CD4-positive, alpha-beta T cell (primary cell): ENCODE measurements at places on chromosomes 11 and 22. TPM values are rescaled to one million over a fixed set of nuclear protein-coding genes. Genes with fewer than 3 reads are reported as not detected.
A peak's percentile ranks its signal among the peaks of the same experiment; 100 is the strongest.

The SREBF2 gene
- 69.9 TPM for total RNA-seq

- no peak overlapping the region for H3K27ac ChIP-seq
- H3K4me3 ChIP-seq, result no peak overlapping the region
- no peaks in the 10 kb centered on the region for H3K27me3 ChIP-seq
- H3K36me3 ChIP-seq, result no peaks in the 10 kb centered on the region
Measured at GRCh38 chr11:17229481-17230152, 21.8 kb upstream of the PIK3C2A start.

GRCh38 chr11:117816151-117816741 lies 8.3 kb downstream of the FXYD2 start:
- DNase-seq, result no peak
- peaks cover 56% of the 10 kb centered on the region for H3K4me1 ChIP-seq
- no peaks in the 10 kb centered on the region for H3K27me3 ChIP-seq
- H3K27ac ChIP-seq, result peak overlapping the region; percentile 74
- no peak overlapping the region for H3K4me3 ChIP-seq

The MS4A15 gene
- total RNA-seq, result not detected

DNA sequence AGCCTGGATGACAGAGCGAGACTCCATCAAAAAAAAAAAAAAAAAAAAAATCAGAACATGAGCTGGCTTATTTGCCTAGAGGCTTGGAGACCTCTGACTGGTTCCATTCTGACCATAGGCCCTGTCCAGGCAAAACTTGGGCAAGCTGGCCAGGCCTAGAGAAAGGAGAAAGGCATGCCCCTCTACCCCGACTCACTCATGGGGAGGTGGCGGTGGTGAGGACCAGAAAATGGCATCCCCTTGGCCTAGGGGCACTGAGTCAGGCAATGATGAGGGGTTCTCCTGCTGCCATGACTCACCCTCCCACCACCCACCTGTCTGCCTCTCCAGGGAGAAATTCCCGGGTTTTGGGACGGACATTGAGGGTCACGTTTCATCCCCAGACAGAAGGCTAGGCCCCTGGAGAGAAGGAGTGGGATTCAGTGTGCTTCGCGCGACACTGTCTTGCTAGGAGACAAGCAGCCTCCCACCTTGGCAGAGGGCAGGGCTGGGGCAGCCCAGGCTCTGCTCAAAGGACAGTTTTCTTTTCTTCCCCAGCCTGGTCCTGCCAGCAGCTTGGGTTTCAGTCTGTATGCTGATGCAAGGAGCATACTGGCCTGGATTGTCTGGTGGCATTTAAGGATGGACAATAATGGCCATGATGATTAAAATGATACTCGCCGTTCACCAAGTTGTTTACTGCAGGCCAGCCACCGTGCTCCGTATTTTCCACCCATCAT lies 17.2 kb downstream of the TOB2 start:
- no peak for DNase-seq
- peaks cover 39% of the 10 kb centered on the region for H3K36me3 ChIP-seq
- no peaks in the 10 kb centered on the region for H3K27me3 ChIP-seq
- peaks cover 13% of the 10 kb centered on the region for H3K4me1 ChIP-seq

DNA sequence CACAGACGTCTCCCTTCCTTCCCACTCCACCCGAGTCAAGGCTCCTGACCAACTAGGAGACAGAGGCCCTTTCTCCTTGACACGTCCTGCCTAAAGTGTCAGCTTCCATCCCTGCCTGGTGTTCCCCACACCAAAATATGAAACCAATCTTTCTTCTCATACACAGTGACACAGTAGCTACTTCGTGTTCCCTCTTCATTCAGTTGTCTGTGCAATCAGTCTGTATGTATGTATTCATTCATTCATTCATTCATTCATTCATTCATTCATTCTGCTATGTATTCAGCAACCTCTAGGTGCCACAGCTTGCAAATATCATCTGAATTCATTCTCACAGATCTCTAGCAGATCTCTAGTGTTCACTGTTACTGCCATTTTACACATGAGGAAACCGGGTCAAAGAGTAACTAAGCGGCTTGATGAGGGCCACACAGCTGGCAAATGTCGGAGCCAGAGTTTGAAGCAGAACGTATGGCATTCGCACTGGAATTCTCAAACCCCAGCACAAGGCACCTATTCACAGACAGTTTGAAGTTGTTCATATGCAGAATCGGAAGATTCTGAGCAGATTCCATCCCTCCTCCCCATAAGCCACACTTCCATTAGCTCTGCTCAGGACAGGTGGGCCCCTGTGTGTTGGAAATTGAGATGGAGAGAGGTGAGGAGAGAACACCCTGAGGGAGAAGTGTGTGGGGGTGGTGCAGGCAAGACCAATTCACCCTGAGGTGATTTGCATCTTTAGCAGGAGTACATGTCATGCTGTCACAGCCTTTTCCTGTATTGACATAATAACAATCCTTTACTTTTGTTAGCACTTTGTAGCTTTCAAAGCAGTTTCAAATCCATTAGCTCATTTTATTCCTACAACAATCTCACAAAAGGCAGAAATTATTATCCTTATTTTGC lies 275.7 kb downstream of the ST3GAL4 start:
- no peaks in the 10 kb centered on the region for H3K4me1 ChIP-seq
- no peak overlapping the region for H3K27ac ChIP-seq
- H3K4me3 ChIP-seq, result no peak overlapping the region
- DNase-seq, result no peak
- H3K27me3 ChIP-seq, result no peaks in the 10 kb centered on the region

DNA sequence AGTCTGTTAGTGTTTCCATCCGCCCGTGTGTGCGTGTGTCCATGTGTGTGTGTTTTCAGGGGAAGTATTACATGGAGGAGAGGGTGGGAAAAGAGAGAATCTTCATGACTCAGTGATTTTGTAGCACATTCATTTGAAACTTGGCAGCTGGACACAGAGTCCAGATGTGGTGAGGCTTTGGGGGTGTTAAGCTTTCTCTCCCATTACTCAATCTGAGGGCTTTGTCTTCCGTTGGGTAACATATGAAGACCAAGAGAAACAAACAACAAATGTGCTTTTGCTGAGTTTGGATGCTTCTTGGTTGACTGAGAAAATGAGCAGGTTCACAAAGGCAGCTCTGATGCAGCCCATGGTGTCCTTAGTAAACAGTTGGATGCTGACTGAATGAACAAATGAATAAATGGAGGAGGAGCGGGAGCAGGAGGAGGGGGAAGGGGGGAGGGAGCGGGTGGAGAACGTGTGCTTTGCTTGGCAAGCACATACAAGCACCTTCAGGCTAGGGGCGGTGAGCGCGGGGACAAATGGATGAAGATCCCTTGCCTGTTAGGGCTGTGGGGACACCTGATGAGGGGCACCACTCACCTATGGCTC lies 104.3 kb downstream of the ST3GAL4 start:
- no peak overlapping the region for H3K27ac ChIP-seq
- no peak overlapping the region for H3K4me3 ChIP-seq
- no peaks in the 10 kb centered on the region for H3K27me3 ChIP-seq
- no peaks in the 10 kb centered on the region for H3K36me3 ChIP-seq
- no peak for DNase-seq
- peaks cover 3% of the 10 kb centered on the region for H3K4me1 ChIP-seq

The HTR3B gene
- not detected for total RNA-seq
